ENCODE measurements at places on chromosomes 6 and 20.

DNA sequence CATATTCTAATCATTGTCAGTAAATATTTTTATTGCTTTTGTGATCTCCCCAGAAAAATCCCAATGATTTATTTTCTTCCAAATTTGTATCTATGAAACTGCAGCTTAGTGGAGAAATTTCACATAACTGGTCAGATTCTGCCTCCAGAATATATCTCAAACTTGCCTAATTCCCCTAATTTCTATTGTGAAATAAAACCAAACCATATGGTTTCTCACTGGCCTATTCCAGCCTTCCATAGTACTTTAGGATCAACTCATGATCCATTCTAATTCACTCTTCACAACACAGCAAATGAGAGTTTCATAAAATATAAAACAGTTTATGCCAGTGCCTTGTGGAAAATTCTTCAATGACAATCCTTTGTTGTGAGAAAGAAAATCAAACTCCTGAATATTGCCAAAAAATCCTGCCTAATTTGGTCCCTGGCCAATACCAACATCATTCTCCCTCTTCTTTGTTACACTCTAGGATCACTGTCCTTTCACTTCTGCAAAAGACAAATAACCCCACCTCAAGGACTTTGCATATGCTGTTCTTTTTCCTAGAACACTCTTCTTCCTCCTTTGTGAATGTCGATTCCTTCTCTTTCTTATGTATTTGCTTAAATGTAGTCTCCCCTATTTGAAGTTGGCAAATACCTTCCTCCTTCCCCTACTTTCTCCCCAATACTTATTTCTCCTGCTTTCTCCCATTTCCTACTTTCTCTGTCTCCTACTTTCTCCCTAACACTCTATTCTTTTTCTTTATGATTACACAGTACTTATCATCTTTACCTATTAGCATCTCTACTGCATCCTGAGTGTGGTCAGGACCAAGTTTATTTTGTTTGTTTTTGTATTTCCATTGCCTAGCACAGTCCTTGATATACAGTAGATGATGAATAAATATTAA is 587.5 kb downstream of the RFPL4B start:
- no peak for DNase-seq

GRCh38 chr6:151440930-151441329 is 11.0 kb downstream of the RMND1 start:
- no peak for DNase-seq

GRCh38 chr6:34115403-34115795 is 30.5 kb downstream of the GRM4 start:
- DNase-seq = no peak

DNA sequence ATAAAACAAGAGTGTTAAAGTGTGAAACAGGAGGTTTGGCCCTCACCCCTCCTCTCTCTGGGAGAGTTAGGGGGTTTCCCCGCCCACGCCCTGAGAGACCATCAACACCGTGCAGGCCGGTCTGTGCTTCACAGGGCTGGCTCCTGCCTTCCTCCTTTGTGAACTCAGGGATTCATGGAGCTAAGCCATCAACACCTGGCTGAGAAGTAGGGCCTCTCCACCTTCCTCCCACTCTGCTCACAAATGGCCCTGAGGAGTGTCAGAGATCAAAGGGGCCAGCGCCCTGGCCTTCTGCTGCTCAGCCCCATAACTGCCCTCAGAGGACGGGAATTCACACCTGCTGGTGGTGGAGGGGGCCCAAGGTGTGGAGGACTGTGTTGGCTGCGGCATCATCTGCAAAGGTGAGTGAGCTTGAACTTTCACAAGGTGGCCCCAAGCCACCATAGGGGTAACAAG is 88.6 kb downstream of the PSMB1 start:
- DNase-seq = no peak

GRCh38 chr20:32960222-32960518 is 44.1 kb downstream of the SUN5 start:
- DNase-seq = no peak

DNA sequence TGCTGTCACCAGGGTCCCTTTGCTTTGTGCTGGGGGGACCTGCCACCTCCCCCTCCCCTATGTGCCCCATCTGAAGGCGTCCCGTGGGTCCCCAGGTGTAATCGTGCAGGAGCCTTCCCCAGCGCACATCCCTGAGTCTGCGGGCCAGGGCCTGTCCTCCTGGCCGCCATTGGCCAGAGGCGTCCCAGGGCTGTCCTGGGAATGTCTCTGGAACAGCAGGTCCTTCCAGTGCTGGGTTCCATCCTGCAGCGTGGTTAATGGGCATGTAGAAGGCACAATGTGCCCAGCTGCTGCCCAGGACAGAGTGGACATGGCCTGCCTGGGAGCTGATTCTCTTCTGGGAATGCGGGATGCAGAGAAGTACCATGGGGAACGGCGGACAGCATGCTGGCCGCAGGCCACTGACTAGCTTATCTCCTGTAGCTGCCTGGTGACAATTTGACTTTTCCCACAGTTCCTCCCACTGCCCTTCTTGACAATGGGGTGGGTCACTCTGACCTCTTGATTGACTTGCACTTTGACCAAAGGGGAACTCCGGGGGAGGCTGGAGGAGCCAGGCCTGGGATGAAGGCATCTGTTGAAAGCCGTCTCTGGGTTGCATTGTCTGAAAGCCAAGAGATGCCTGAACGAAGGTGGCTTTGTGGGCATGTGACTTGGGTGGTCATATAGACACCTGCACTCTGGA is 64.0 kb downstream of the CTCFL start:
- no peak for DNase-seq

GRCh38 chr20:58651946-58652605 is 993 bp downstream of the STX16 start:
- DNase-seq = no peak

- DNase-seq = no peak
Measured at GRCh38 chr6:404685-405423, 13.3 kb downstream of the IRF4 start.

- no peak for DNase-seq
Measured at GRCh38 chr20:63139356-63139755, 76.6 kb downstream of the YTHDF1 start.
